ENCODE measurements at places on chromosomes 6 and 20.

- DNase-seq, result peak; percentile 73
Measured at GRCh38 chr6:49326347-49326746, 136.7 kb downstream of the MMUT start.

DNA sequence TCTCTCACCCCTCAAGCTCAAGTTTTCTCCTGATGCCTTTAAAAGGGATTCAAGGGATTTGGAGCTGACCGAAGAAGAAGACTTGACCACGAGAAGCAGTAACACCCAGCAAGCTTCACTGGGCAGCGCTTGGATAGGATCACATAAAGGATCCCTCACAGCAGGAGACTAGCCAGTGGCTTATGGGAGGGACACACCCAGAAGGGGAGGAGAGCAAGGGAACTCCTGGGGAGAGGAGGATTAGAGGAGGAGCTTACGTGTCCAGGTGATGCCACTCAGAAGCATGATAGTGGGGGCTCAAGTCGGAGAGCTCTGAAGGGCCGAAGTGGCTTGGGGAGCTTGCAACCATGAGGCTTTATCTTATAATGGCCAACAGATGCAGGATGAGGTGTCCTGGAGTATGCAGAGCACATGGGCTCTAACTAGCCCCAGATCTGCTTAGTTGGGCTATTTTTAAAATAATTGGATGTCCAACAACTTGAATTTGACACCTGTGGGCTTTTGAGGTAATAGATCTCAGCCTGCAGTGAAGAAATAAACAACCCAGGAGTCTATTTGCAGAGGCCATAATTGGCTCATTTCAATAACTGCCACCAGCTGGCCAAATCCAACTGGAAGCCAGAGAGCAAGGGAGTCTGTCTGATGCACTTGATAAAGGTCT is 137.9 kb upstream of the EXOC2 start:
- no peak for DNase-seq

DNA sequence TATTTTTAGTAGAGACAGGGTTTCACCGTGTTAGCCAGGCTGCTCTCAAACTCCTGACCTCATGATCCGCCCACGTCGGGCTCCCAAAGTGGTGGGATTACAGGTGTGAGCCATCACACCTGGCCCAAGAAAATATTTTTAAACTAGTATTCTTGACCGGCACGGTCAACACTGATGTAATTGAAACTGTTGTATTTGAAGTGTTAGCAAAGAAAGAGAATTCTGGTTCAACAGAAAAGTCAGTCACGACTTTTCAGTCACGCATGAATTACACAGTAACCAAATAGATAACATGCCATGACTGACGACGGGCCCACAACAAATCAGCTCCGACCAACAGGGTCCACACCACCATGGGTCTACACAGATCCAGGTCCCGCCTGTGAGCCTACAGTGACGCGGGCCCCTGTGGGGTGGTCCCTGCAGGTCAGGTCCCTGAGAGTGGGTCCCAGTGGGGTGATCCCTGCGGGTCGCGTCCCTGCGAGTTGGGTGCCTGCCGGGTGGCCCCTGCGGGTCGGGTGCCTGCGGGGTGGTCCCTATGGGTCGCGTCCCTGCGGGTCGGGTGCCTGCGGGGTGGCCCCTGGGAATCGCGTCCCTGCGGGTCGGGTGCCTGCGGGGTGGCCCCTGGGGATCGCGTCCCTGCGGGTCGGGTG is 1.0 kb downstream of the GMEB2 start:
- DNase-seq, result no peak

DNA sequence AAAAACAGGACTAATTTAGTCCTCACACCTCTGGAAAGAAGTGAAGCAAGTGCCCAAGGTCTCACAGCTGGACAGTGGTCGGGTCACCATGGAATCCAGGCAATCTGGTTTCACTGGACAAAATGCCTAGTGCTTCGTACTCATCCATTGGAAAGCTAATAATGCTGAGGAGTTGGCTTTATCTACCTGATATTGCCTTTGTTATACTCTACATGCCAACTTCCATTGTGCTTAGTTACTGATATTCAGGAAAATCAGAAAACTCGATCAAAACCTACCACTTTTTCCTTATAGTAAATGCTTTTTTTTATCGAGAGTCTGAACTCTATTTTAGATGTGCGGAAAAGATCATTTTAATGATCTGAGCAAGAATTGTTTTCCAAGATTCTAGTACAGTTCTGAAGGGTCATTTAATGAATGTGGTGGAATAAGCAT is 966 bp downstream of the CFAP206 start:
- DNase-seq, result no peak

DNA sequence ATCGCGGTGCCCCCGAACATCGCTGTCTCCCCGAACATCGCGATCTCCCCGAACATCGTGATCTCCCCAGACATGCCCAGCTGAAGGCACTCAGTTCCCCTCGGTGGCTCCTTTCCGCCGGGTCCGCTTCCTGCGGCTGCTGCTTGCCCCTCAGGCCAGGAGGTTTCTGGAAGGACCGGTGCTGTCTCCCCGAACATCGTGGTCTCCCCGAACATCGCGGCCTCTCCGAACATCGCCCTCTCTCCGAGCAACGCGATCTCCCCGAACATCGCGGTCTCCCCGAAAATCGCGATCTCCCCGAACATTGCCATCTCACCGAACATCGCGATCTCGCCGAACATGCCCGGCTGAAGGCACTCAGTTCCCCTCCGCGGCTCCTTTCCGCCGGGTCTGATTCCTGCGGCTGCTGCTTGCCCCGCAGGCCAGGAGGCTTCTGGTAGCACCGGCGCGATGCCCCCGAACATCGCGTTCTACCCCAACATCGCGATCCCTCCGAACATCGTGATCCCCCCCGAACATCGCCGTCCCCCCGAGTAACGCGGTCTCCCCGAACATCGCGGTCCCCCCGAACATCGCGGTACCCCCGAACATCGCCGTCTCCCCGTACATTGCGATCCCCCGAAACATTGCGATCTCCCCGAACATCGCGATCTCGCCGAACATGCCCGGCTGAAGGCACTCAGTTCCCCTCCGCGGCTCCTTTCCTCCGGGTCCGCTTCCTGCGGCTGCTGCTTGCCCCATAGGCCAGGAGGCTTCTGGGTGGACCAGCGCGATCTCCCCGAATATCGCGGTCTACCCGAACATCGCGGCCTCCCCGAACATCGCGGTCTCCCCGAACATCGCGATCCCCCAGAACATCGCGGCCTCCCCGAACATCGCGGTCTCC is 808 bp downstream of the ULBP1 start:
- no peak for DNase-seq

- no peak for DNase-seq
Measured at GRCh38 chr6:75941509-75941908, 131.0 kb downstream of the IMPG1 start.

DNA sequence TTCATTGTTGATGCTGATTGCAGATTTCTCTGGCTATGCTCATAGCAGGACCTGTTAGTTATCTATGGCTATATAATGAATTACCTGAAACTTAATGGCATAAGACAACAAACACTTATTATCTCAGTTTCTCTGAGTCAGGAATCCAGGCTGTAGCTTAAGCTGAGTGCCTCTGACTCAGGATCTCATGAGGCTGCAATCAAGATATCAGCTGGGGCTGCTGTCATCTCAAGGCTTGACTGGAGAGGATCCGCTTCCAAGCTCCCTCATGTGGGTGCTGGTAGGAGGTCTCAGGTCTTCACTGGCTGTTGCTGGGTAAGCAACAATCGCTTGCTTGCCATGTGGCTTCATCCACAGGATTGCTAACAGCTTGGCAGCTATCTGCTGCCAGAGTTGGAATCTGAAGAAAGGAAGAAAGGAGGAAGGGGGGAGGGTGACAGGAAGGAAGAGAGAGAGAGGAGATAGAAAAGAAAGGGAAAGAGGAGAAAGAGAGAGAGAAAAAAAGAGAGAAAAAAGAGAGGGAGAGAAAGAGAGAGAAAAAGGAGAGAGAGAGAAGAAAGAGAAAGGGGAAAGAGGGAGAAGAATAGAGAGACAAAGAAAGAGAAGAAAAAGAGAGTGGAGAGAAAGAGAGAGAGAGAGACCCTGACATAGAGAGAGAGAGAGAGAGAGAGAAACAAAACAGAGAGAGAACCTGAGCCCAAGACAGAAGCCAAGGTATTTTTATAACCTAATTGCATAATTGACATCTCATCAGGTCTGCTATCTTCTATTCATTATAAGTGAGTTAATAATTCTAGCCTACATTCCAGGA is 579.0 kb upstream of the BTBD3 start:
- peak; percentile 21 for DNase-seq

- DNase-seq, result peak; percentile 16
Measured at GRCh38 chr6:132669690-132670291, 10.8 kb upstream of the TAAR1 start.

GRCh38 chr6:32137454-32137853 is 7.4 kb upstream of the FKBPL start:
- no peak for DNase-seq

GRCh38 chr6:44291841-44292240 is 21.3 kb downstream of the AARS2 start:
- DNase-seq, result no peak

- DNase-seq, result peak; percentile 81
Measured at GRCh38 chr20:25281541-25281991, 33.7 kb downstream of the PYGB start.

DNA sequence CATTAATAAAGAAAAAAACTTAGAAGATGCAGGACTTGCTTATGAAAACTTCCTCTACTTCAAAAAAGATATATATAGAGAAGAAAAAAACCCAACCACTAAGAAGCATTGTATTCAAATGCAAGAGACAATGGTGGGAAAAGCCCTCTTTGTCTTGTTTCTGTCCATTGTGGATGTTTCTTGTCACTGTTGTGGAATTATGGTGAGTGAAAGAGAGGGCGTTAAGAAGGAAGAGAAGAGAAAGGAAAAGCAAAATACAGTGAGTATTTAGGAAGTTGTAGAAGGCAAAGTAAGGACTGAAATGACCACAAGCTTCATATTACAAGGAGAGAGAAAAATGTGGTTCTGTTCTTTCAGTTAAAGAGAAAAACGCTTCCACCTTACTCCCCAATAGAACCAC is 14.1 kb upstream of the THBD start:
- DNase-seq, result no peak

DNA sequence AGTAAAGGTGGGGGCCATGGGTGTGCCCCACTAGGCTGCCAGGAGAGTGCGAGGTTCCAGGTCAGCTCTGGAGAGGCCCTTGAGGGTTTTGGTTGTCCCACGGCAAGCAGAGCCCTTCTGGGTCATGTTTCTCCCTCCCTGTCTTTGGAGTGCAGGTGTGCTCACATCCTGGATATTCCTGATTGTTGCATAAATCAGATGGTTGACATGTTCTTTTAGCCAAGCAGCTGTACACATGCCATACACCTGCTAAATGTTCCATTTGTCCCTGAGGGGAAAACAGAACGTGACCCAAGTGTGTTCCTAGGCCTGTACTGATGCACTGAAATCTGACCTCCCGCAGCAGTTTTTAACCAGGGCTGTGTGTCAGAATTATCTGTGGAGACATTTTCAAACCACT is 77.5 kb upstream of the BEND3 start:
- DNase-seq, result no peak

DNA sequence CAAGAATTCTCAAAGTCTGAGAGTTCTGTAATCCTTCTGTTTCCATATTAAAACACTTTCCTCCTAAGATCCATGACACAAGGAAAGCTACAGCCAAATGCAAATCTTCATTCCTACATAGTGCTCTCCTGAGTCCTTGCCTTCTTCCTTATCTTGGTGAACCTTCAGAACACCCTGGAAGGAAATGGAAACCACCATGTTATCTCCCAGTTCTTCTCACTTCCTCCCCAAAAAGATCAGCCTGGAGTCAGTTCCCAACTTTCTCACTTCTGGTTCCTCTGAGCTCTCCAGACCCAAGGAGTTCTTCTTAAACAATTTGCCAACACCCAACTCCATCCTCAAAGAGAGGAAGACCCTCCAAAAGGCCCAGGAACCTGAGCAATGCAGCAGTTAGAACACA is 193.3 kb upstream of the CCN2 start:
- no peak for DNase-seq

- no peak for DNase-seq
Measured at GRCh38 chr6:144619966-144620365, 334.8 kb downstream of the UTRN start.

- DNase-seq, result no peak
Measured at GRCh38 chr20:45173522-45173921, 1.2 kb upstream of the PI3 start.

- DNase-seq, result no peak
Measured at GRCh38 chr6:98844244-98845210, 10.2 kb downstream of the POU3F2 start.

GRCh38 chr6:48280035-48280620 is 169.1 kb upstream of the PTCHD4 start:
- no peak for DNase-seq

DNA sequence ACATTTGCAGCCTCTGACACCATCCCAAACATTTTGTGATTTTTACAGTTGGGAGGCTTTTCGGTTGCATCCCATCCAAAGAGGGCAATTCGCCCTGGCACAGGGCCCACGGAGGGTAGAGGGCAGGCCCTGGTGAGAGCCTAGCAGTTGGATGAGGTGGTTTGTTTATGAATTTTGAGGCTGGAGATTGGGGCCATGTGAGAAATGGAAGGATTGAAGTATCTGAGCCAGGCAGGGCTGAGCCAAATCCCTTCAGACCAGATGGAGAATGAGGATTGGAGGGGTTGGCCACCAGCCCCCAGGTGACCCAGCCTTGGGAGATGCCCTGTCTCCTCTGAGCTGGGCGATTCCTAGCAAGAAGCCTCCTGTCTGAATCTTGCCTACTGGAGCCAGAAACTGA is 52.6 kb upstream of the CCDC167 start:
- DNase-seq, result no peak

- DNase-seq, result no peak
Measured at GRCh38 chr6:87154641-87154992, 748 bp upstream of the ZNF292 start.

DNA sequence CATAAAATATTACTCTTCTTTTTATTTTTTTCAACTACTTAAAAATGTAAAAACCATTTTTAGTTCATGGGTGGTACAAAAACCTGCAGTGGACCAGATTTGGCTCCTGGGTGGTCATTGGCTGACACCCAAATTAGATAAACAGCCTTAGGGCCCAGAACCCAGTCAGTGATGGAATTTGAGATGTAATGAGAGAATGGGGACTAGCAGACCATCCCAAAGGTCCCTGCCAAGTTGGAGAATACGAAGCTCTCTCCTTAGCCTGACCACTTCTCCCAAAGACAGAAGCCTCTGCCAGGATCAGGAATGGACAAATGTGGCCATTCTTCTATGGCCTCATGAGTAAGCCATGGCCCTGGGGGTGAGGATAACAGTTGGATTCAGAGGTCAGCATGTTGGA is 194.7 kb downstream of the NFATC2 start:
- DNase-seq, result no peak

All from A172 (cell line).